ENCODE measurements at places on chromosomes 16 and 17.
A peak's percentile ranks its signal among the peaks of the same experiment; 100 is the strongest.

- DNase-seq = peak; percentile 91
These were observed 15.8 kb downstream of the TMC6 start for GRCh38 chr17:78112518-78113471.

- DNase-seq = no peak
These were observed 127.0 kb downstream of the ABCC6 start for GRCh38 chr16:16096121-16096857.

GRCh38 chr16:72126429-72126765 is 32.8 kb downstream of the DHX38 start:
- DNase-seq = no peak

- no peak for DNase-seq
These were observed 2.1 kb downstream of the ZNF764 start for GRCh38 chr16:30556125-30556473.

- no peak for DNase-seq
These were observed 5.9 kb downstream of the RNF222 start for GRCh38 chr17:8391711-8392110.

- peak; percentile 38 for DNase-seq
These were observed 260.4 kb upstream of the TBX2 start for GRCh38 chr17:61139219-61139618.

- DNase-seq = no peak
These were observed 299.8 kb upstream of the SALL1 start for GRCh38 chr16:51450909-51451308.

- peak; percentile 65 for DNase-seq
These were observed 955 bp downstream of the ACLY start for GRCh38 chr17:41917679-41918313.

DNA sequence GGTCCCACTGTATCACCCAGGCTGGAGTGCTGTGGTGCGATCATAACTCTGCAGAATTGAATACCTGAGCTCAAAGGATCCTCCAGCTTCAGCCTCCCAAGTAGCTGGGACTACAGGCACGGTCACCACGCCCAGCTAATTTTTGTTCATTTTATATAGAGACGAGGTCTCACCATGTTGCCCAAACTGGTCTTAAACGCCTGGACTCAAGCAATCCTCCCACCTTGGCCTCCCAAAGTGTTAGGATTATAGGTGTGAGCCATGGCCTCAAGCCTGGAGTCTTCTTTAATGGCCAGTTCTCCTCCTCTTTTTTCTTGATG is 484 bp downstream of the CD300LB start:
- no peak for DNase-seq

Data from activated T-cell treated with anti-CD3 and anti-CD28 coated beads, Interleukin-2, amount 50 U/mL, for 24 hours (primary cell).